ENCODE measurements at places on chromosomes 2 and 18.
A peak's percentile ranks its signal among the peaks of the same experiment; 100 is the strongest.

- DNase-seq = no peak
Measured at GRCh38 chr2:127678991-127679390, 3.7 kb upstream of the LIMS2 start.

DNA sequence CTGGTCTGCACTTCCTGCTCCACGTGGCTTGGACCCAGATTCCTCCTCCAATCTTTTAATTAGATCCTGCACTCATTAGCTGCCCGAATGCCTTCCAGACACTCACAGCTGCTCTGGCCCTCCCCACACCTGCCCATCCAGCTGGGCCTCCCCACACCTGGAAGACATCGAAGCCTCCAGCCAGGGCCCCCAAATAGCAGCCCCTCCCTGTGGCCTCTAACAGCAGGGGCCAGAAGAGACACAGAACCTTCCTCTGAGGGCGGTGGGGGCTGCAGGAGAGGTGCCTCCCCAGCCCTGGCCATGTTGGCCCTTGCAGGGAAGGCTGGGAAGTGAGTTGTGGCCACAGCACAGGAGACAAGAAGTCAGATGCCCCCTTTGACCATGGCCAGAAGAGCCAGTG lies 252.8 kb downstream of the DYSF start:
- peak; percentile 47 for DNase-seq

- no peak for DNase-seq
Measured at GRCh38 chr18:49081511-49082155, 130.9 kb upstream of the SMAD7 start.

- DNase-seq = no peak
Measured at GRCh38 chr2:36993841-36994620, 27.7 kb upstream of the STRN start.

- DNase-seq = peak; percentile 98
Measured at GRCh38 chr2:216695401-216695821, at the start of gene IGFBP5. TSS of gene IGFBP5 (minus strand) at chr2:216695549. CDS start at chr2:216694775, 774 bp downstream.

- DNase-seq = peak; percentile 71
Measured at GRCh38 chr2:70553584-70554337, at the start of gene TGFA. TSS of gene TGFA (minus strand) at chr2:70553826. CDS start at chr2:70553767, 59 bp downstream.

GRCh38 chr2:241279828-241280227 lies 35.6 kb downstream of the HDLBP start:
- DNase-seq = no peak

DNA sequence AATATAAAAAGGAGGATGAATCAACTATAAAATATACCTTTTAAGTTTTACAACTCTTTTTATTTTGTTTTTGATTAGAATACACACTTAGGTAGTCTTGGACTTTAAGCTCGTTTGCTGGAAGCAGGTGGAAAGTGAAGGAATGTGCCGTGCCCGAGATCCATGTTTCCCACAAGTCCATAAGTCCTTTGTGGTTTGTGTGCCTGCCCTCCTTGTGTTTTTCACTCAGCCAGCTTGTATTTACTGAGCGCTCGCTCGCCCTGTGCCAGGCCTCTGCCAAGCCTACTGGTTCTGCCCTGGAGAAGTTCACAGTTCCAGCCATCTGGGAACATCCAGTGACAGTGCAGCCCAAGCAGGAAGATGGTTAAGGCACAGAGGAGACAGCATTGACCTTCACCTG lies 142.6 kb downstream of the MGAT5 start:
- no peak for DNase-seq

GRCh38 chr18:51503351-51503750 lies 305.9 kb upstream of the MEX3C start:
- no peak for DNase-seq

DNA sequence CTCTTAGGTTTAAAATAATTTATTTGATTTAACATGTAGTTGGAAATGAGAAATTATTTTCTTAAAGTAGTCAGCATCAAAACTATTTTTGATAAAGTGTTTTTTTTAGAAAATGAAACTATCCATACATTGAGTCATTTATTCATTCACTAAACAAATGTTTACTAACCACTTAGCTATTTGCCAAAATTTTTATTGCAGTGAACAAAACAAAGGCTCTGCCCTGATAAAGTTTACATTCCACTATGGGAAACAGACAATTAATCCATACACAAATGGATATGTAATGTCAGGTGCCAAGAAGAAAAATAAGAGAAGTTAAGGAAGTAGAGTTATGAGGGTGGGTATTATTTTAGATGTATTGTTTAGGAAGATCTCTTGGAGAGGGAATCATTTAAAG lies 19.1 kb upstream of the CCDC178 start:
- no peak for DNase-seq

GRCh38 chr2:232488097-232488711 lies 570 bp upstream of the ECEL1 start:
- no peak for DNase-seq

GRCh38 chr2:5454051-5454390 lies 238.2 kb upstream of the SOX11 start:
- DNase-seq = no peak

- DNase-seq = no peak
Measured at GRCh38 chr2:234512884-234513669, 16.2 kb upstream of the ARL4C start.

GRCh38 chr2:17583166-17583565 lies 42.7 kb downstream of the VSNL1 start:
- no peak for DNase-seq

GRCh38 chr2:240465268-240465764 lies 29.9 kb downstream of the GPC1 start:
- DNase-seq = peak; percentile 45

DNA sequence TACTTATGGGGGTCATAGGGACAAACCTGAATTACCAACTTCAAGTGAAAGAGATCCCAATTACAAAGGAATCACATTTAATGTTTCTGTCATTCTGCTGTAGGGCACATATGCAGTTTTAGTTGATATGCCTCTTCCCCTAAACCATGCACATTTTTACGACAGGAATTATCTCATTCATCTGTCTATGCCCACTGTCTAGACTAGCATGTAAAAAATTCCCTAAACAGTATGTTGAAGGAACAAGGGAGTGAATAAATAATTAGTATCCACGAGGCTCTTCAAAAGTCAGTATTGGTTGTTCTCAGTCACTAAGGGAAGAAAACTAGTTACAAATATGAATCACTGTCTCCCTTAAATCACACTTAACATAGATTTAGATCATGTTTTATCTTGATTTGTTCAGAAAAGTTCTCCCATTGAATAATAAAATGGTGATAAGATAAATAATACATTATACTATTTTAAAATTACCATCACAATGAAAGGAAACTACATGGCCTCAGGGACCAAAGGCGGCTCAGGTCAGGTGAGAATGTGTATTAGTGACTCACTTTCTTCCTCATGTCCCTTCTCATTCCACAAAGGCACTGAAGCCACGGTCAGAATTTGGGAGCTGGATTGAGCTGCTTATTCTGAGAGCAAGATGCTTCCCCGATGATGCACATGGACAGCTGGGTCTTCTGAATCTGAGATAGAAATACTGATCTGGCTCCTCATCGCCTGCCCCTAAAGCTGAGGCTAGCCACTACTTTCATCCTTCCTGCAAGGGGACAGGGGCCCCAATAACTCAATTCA lies 29.1 kb downstream of the DYM start:
- no peak for DNase-seq

GRCh38 chr2:71683666-71684065 lies 230.3 kb downstream of the DYSF start:
- no peak for DNase-seq

DNA sequence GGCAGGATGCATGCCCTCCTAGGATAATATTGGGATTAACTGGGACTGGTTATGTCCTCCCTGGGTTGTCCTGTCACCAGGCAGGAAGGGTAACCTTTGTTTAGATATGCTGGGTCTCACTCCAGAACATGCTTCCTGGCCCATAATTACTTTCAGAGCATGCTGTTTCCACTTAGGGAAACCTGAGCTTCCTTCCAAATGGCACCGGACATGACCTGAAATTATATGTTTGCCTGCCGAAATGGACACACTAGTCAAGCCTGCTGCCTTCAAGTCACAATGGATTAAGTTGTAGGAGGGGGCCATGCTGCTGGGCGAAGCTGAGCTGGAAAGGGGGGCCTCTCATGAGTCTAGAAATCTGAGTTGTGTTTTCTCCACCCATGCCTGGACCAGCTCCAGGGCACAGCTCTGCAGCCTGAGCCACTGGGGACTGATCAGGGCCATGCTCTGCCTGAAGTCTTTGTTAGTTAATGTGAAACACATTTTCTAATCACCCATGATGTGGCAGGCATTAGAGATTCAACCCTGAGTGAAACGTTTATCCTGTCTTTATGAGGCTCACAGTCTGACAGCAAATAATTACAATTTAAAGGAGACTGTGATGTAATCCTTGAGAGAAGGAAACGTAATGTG lies 273.3 kb downstream of the TNS1 start:
- DNase-seq = no peak

DNA sequence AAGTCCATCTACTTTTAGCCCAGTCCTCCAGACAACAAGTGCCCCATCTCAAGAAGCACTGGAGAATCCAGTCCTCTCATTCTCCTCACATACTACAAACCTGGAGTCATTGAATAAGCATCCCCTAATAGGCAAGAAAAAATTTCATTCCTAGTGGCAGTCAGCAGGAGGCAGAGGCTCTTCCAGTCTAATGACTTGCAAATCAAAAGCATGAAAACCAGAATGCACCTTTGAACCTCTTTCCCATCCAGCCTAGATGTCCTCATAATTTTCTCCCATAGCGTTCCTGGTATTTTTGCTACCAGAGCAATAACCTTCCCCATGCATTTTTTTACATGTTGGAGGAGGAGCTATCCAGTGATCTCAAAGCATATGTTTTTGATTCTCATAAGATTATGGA lies 252.6 kb downstream of the TTC32 start:
- no peak for DNase-seq

- DNase-seq = no peak
Measured at GRCh38 chr2:157305723-157306110, 19.9 kb downstream of the ERMN start.
